ENCODE measurements at places on chromosomes 7 and 10.
A peak's percentile ranks its signal among the peaks of the same experiment; 100 is the strongest.

DNA sequence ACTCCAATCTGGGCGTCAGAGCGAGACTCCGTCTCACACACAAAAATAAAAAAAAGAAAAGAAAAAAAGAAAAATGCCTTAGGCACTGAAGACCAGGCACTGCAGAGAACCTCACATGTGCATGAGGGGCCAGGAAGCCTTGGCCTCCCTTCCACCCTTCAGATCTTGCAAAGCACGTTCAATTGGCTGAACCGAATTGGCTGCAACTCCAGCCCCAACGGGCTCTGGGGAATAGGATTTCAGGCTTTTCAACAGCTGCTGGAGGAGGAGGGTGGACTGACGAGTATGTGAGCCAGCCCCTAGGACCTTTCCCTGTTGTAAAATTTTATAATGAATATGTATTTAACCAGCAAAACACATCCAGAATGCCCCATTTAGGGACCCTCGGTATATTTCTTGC is 16.7 kb downstream of the TMEM120A start:
- no peak for DNase-seq

- no peak for DNase-seq
Observed at GRCh38 chr10:2906974-2907373, 160.4 kb upstream of the PFKP start.

- DNase-seq: no peak
Observed at GRCh38 chr10:33371234-33371633, 36.8 kb upstream of the NRP1 start.

DNA sequence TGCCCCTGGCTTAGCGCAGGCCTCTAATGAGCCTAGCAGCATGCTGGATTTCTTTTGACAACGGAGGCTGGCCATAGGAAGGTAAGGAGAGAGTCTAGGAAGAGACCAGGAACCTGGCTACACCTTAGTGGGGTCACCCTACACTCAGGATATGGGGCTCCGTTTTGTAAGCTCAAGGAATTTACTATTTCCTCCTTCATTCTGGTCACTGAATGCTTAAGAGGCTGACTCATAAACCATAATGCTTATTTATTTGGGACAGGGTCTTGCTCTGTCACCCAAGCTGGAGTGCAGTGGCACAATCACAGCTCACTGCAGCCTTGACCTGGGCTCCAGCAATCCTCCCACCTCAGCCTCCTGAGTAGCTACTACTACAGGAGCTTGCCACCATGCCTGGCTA is 38.4 kb downstream of the CARD11 start:
- no peak for DNase-seq

DNA sequence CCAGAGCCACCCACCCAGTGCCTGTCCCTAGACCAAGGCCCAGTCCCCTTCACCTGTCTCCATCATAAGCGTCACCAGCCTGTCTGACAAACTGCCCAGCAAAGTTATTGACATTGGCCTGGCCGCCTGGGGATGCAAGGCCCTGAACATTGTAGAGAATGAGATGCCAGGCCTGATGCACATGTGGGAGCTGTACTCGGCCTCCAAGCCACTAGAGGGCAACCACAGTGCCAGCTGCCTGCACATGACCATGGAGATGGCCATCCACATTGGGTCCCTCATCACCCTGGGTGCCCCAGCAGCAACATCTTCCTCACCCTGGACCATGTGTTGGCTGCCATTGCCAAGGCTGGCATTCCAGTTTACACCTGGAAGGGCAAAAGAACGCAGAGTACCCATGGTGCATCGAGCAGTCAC is 63.7 kb upstream of the ANTXRL start:
- DNase-seq: no peak

DNA sequence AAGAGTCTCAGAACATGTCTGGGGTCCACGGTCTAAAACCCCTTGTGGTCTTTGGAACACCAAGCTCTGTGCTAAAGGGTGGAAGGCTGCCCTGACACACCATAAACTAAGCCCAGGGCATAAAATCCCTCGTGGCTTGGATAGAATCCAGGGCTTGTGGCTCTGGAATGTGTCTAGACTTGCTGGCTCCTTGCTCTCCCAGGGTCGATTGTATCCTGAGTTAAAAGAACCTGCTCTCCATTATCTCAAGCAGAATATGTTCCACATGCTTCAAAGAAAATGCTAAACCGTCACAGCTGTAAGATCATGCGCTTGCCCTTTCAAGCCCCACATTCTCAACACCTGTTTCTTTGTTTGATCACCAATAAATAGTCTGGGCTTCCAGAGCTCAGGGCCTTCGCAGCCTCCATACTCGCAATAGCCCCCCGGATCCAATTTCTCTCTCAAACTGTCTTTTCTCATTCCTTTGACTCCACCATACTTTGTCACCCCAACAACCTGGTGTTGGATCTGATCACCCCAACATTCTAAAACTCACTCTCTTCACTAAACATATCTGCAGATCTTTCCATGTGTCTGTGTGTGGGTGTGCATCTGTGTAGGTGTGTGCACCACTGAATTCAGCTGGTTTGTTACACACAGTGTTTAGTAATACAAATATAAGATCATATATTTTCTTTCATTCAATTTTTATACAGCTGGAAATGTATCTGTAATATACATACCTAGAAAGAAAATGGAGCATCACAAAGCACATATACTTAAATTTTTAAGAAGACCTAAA is 238.5 kb downstream of the ZMYND11 start:
- DNase-seq: no peak

GRCh38 chr7:48237354-48237753 is 66.1 kb downstream of the ABCA13 start:
- no peak for DNase-seq

DNA sequence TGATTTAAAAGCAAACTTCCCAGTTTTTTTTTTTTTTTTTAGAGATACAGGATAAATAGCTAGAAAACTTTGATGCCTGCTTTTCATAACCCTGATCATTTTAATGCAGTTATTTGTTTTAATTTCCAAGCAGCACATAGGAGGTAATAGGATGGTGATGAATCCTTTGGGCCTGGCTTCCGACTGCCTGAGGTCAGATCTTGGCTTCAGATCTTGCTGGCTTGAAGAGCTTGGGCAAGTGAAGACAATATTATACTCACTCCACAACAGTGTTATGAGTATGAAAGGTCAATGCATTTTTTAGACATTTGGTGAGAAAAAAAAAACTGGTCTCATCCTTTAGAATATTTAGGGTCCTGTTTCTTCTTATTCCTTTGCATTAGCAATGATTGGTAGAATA is 124.8 kb upstream of the PRKCQ start:
- DNase-seq: no peak

- no peak for DNase-seq
Observed at GRCh38 chr7:148621563-148621962, 31.0 kb downstream of the C7orf33 start.

DNA sequence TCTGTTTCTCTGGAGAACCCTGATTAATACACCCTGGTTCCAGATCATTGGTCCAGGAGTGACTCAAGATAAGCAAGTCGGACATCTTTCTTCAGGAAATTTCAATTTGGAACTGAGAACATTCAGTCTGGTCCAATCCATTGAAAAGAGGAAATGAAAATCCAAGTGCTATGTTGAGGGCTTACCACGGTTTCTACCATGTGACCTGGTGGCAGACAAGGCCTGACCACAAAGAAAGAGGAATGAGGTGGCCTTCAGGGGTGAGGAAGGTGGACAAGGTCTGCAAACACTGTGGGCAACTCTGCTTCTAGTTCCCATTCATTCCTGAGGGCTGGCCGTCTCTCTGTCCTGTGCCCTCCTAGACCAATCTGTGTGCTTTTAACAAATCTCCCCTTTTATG is 149.2 kb upstream of the GHITM start:
- no peak for DNase-seq

- DNase-seq: no peak
Observed at GRCh38 chr7:44172352-44172751, 16.9 kb downstream of the GCK start.

- DNase-seq: no peak
Observed at GRCh38 chr10:816958-817357, 114.5 kb downstream of the LARP4B start.

- no peak for DNase-seq
Observed at GRCh38 chr10:45063591-45064231, 63.0 kb downstream of the ZNF22 start.

DNA sequence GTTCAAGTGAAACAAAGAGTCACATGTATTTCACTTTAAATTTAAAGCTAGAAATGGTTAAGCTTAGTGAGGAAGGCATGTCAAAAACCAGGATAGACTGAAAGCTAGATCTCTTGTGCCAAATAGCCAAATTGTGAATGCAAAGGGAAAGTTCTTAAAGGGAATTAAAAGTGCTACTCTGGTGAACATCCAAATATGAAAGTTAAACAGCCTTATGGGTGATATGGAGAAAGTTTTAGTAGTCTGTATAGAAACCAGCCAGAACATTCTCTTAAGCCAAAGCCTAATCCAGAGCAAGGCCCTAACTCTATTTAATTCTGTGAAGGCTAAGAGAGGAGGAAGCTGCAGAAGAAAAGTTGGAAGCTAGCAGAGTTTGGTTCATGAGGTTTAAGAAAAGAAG is 47.1 kb downstream of the MXI1 start:
- DNase-seq: no peak

GRCh38 chr10:83127942-83128575 is 1011.2 kb upstream of the GHITM start:
- DNase-seq: no peak

DNA sequence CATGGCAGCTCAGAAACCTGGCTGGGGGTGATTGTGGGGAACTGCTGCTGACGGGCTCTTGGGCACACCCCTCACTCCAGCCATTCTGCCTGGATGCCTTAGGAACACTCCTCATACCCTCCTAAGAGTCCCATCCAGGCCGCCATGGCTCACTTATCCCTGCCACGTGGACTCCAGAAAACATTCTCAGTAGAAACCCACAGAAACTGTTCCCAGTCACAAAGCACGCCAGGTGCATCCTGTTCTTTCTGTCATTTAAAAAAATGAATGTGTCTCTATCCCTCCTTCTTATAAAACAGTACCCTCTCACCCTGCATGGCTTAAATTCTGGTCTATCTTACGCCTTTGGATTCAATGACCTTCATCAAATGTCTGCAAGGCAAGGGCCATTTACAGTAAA is 177.7 kb downstream of the CUX1 start:
- DNase-seq: no peak

DNA sequence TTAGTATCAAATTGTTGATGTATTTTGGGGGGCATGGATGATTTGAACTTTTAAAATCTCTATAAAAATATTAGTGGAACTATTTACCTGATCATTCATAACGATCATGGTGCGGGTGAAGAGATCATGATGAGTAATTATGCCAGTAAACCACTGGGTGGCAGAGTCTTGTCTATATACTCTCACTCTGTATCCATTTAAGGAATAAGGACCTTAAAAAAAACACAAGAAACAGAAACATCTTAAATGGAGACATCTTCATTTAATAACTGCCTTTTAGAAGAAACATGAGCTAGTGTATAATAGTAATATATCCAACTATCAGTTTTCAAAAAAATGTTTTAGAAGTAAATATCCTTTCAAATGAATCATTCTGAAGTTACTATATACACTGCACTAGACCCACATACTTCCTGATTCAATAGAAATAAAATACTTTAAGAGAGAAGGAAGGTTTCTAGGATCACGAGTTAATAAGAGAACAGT is 84.0 kb downstream of the NRBF2 start:
- DNase-seq: peak; percentile 61

DNA sequence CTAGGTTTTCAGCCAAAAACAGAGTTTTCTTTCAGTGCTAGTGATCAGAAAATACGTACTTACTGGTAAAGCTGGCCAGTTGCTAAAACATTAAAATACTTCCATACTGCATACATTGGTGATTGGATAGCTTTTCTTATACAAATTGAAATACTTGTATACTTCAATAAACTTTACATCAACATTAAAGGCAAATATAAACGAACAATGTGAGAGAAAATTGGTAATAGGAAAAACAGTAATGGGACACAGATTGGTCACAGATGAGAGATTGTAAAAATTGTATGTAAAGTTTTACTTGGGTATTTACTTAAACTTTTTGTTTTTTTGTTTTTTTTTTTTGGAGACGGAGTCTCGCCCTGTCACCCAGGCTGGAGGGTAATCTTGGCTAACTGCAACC is 391.7 kb downstream of the TFEC start:
- no peak for DNase-seq

- DNase-seq: no peak
Observed at GRCh38 chr10:93790439-93790838, 32.7 kb downstream of the LGI1 start.

GRCh38 chr10:73110345-73110849 is at the start of gene NUDT13:
TSS of gene NUDT13 (plus strand) at chr10:73110455. CDS start at chr10:73114366, 3,911 bp downstream.
- peak; percentile 44 for DNase-seq

DNA sequence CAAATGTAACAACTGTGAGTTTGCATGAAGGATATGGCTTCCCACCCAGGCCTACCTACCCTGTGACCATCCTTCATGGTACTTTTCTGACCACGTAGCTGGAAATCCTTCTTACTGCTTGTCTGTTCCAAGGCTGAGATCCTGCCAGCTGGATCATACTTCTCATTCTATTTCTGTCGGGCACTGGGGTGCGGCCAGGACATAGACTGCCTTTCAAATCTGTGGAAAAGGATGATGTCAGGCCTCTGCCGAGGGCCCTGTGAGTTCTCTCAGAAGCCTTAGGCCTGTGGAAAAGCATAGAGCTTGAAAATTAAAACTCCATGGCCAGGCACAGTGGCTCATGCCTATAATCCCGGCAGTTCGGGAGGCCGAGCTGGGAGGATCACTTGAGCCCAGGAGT is 10.0 kb downstream of the VWC2 start:
- DNase-seq: no peak

DNA sequence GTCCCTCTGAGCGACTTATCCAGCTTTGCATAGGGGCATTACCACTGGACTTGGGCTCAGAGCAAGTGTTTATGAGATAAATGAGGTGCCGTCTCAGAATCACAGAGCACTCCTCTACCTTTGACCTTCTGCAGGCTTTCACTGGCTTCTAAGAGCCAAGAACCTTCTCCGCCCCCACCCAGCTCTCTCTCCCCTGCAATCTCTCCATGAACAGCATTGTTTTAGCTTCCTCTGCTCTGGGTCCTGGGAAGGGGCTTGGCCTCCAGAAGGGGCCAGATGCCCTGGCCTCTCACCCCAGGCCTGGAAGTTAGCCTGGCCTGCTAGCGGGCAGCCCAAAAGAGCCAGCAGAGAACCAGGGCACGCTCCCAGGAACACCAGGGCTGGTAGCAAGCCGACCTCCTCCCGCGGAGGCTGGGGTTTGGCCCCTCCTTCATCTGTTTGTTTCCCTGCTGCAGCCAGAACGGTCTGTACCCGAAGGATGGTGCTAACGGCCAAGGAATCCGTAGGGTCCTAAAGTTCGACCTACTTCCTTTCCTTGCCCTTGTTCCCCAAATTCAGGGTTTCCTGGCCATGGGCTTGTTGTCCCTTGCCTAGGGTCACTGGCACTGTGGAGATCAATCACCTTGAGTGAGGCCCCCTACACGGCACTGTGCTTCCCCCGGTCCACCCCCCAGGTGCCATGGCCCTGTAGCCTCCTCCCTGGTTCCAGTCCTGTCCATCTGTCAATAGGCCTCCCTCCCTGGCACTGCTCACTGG is 18.7 kb upstream of the DDIT4 start:
- DNase-seq: peak; percentile 62

- DNase-seq: no peak
Observed at GRCh38 chr7:98836811-98837629, 32.8 kb downstream of the TMEM130 start.
